ENCODE measurements at places on chromosomes 3 and 15.

DNA sequence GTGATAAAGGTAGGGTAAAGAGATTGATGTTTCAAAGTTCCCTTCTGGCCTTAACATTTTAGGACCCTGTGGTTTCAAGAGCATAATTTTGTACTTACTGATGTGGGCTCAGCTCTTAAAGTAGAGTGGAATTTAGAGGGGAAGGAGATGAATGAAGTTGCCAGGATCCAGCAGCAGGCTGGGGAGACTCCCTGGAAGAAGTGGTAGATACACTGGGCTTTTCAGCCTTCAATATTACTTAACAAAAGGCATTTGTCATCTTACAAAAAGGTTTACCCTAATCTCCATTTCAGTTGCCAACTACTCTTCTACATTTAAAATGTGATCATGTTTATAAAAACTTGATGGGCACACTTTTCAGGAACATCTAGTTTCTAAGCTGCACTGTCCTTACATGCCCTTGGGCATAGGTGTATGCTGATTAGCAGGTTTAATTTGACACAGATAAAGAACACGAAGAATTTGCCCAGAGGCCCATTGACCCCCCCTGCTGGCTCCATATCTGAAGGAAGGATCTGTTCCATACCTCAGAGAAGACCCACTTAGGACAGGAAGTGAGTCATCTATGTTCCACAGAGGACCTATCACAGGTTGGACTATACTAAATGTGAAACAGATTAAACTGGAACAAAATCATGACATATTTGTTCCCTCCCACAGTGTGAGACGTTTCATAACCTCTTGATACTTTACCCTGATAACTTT lies 93.0 kb upstream of the LPP start:
- peak; percentile 36 for DNase-seq

GRCh38 chr15:81819924-81820635 lies 225.7 kb downstream of the MEX3B start:
- DNase-seq = no peak

DNA sequence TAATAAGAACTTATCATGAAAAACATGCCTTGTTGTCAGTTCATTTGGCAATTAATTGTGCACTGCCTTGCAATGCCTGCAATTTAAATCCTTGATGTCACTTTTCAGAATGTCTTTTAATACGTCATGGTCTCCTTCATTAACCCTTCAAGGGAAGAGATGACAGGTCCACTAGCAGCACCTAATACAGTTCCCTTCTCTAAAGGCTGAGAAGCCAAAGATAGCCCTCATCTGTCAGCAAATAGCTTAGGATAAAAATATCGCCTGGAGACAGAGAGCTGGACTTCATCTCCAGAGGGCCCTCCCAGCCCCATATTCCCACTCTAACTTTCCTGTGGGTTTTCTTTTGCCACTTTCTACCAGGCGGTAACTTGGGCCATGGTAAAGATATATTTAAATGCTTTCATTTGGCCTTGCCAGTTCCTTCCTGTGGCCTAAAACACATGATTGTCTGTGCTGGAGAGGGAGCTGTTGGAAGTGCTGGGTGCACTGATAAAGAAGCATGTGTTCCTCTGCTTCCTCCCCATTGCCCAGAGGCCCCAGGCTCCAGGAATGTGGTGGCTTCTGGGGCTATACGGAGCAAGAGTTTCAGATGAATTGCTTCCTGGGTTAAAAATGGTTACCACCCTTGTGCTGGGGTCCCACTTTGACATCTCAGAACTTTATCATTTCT lies 76.3 kb upstream of the UMPS start:
- DNase-seq = no peak

DNA sequence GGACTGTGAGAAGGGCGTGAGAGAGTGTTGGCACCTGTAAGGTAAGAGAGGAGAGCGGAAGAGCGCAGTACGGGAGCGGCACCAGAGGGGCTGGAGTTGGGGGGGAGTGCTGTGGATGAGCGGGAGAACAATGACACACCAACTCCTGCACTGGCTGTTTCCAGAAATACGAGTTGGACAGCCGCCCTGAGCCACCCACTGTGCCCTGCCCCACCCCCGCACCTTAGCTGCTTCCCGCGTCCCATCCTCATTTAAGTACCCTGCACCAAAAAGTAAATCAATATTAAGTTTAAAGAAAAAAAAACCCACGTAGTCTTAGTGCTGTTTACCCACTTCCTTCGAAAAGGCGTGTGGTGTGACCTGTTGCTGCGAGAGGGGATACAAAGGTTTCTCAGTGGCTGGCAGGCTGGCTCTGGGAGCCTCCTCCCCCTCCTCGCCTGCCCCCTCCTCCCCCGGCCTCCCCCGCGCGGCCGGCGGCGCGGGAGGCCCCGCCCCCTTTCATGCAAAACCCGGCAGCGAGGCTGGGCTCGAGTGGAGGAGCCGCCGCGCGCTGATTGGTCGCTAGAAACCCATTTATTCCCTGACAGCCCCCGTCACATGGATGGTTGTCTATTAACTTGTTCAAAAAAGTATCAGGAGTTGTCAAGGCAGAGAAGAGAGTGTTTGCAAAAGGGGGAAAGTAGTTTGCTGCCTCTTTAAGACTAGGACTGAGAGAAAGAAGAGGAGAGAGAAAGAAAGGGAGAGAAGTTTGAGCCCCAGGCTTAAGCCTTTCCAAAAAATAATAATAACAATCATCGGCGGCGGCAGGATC lies at the start of gene SOX2:
Gene SOX2, plus strand, starts transcription at position 601 of the 811 bp plus-strand sequence. CDS start 436 bp downstream, outside the sequence.
- DNase-seq = no peak

DNA sequence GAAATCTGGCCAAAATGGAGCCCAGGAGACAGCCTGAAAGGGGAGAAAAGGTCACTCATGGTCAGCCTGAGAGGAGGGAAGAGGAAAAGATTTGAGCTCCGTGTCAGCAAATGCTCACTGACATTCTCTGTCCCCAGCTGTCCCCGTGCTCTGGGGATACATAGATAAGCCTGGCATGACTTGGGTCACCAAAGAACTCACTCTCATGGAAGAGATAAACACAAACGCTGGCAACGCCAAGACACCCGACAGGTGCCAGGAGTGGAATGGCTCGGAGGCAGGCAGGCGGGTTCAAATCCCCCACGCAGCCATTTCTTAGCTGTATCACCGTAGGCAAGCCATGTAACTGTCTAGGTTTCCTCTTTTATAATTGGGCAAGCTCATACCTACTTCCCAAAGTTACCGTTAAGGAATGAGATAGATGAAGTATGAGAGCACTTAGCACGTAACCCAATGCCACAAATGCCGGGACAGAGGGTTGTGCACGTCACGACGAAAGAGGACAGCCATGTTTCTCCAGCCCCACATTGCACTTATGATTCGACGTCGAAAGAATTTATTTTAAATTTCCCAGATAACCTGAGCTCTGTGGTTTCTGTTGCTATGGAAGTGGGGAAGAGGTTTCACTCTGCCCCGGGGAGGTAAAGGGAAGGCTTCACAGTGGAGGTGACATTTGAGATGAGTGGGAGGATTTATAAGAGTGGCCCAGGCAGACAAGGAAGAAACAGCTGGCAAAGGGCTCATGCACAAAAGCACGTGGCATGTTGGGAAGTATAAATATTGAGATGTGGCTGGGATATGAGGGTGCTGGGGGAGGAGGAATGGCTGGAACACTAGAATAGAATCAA lies 41.4 kb upstream of the TSEN2 start:
- no peak for DNase-seq

- DNase-seq = peak; percentile 83
These were observed 61.5 kb downstream of the IQSEC1 start for GRCh38 chr3:13011573-13012220.

- DNase-seq = no peak
These were observed 5.6 kb downstream of the GASK1A start for GRCh38 chr3:42984701-42985100.
